Right cardiac atrium (tissue), 5 donors: ENCODE measurements at places on chromosomes 7 and 10. TPM values are rescaled to one million over a fixed set of nuclear protein-coding genes. Genes with fewer than 3 reads are reported as not detected.

Gene OR2A42
- not detected for total RNA-seq

Gene UPK3BL2
- 8.3 TPM for total RNA-seq

Gene OR2A1
- 0.39 TPM for total RNA-seq

Gene PGAM2
- 1,101 TPM for total RNA-seq

Gene PILRA
- 4.8 TPM for total RNA-seq

Gene CASTOR2
- total RNA-seq = 51.2 TPM

Gene OPALIN
- total RNA-seq = not detected

Gene GLI3
- 3.5 TPM for total RNA-seq

Gene HGF
- total RNA-seq = 2.7 TPM

Gene ZNF22
- 19.3 TPM for total RNA-seq

Gene RAB19
- total RNA-seq = not detected

Gene SPDYE8
- not detected for total RNA-seq

Gene FAM185A
- 6.9 TPM for total RNA-seq

Gene GPR158
- total RNA-seq = not detected

Gene TES
- 18.4 TPM for total RNA-seq

Gene C10orf143
- total RNA-seq = 2.8 TPM

Gene FGL2
- 30.2 TPM for total RNA-seq

Gene CCDC136
- total RNA-seq = 4.4 TPM

Gene FAM25C
- total RNA-seq = not detected

Gene ZDHHC4
- total RNA-seq = 43.0 TPM

Gene SLC13A1
- total RNA-seq = not detected

Gene PHKG1
- total RNA-seq = 22.6 TPM

Gene STEAP1
- 1.5 TPM for total RNA-seq

Gene AP3M1
- 23.3 TPM for total RNA-seq

Gene IL6
- total RNA-seq = 10.9 TPM

Gene ETV1
- total RNA-seq = 47.5 TPM

Gene TMEM184A
- total RNA-seq = 0.49 TPM

Gene MYH16
- total RNA-seq = not detected

Gene ANK3
- 196 TPM for total RNA-seq

Gene TMEM213
- not detected for total RNA-seq

Gene TAS2R41
- total RNA-seq = not detected

Gene SPDYE16
- 0.17 TPM for total RNA-seq

Gene MMD2
- total RNA-seq = not detected

Gene LFNG
- total RNA-seq = 5.2 TPM

Gene CDHR3
- total RNA-seq = 0.85 TPM

Gene ITGB8
- 5.1 TPM for total RNA-seq

Gene FRAT1
- total RNA-seq = 1.6 TPM

Gene ZNF33A
- 25.5 TPM for total RNA-seq

Gene SYNPO2L
- total RNA-seq = 140 TPM

Gene MGMT
- 13.6 TPM for total RNA-seq

Gene ELOVL3
- 0.23 TPM for total RNA-seq

Gene CAV1
- 502 TPM for total RNA-seq

Gene GPR37
- total RNA-seq = not detected

Gene SPDYE2B
- total RNA-seq = not detected

Gene CROT
- 7.1 TPM for total RNA-seq

Gene SLC16A9
- total RNA-seq = 0.61 TPM

Gene LIPM
- total RNA-seq = not detected

Gene CHAT
- not detected for total RNA-seq

Gene GCK
- 7.4 TPM for total RNA-seq

Gene SPDYE3
- total RNA-seq = not detected

Gene TMEM270
- not detected for total RNA-seq

Gene TUBB8
- total RNA-seq = 0.11 TPM

Gene HTR5A
- not detected for total RNA-seq

Gene SPDYE1
- not detected for total RNA-seq

Gene GIMAP7
- total RNA-seq = 25.5 TPM

Gene WDR86
- 0.18 TPM for total RNA-seq

Gene NME8
- not detected for total RNA-seq

Gene ECHDC3
- total RNA-seq = 67.1 TPM

Gene HTRA1
- total RNA-seq = 40.5 TPM

Gene RBP3
- total RNA-seq = not detected
